Stimulated activated CD4-positive, alpha-beta T cell treated with anti-CD3 and anti-CD28 coated beads, Interleukin-15, amount 100 ng/mL, for 1 hour (primary cell): ENCODE measurements at places on chromosomes 3 and 15.

GRCh38 chr15:78977591-78978347 lies 32.9 kb upstream of the CTSH start:
- no peak for DNase-seq

- DNase-seq, result no peak
Measured at GRCh38 chr3:101999177-101999779, 150.0 kb downstream of the NFKBIZ start.

DNA sequence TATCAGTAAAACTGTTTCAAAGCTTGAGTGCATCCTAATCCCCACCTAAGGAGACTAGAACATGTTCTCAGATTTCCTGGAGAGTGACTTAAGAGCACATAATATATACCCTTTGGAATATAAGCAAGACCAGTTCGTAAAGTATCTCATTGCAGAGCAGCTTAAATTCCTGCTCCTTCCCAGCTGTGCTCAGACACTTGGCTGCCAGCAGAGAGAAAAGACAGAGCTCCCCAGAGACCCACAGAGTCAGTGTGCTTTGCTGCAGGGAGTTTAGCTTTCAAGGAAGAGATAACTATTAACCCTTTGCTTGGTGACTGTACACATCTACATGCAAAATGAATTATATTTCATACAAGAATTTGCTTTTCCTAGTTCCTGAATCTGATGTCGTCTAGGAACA lies 338.1 kb upstream of the ARHGEF26 start:
- DNase-seq, result no peak

DNA sequence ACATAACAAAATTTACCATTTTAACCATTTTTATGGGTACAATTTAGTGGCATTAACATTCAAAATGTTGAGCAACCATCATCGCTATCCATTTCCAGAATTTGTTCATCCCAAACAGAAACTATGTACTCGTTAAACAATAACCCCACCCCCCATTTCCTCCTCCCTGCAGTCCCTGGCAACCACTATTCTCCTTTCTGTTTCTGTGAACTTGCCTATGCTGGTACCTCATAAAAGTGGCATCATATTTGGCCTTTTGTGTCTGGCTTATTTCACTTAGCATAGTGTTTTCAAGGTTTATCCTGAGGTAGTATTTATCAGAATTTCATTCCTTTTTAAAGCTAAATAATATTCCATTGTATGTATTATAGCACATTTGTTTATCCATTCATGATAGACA lies 32.4 kb downstream of the C3orf80 start:
- DNase-seq, result no peak

DNA sequence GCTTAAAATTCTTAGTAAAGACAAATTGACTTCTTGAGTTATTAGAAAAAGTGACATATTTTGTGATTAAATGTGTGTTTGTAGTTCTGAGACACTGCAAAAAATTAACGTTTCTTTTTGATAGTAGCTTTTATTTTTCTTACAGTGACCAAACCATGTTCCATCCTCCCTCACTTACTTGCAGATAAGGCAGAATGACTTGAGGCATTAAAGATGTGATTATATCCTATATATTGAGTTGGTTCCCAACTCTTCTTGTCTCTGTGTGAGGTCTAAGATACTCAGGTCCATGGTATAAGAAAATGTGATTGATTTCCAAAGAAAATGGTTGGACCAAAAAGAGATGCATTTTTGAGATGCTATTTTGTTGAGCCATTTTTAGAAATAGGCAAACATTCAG lies 238.3 kb upstream of the NR2F2 start:
- DNase-seq, result no peak

DNA sequence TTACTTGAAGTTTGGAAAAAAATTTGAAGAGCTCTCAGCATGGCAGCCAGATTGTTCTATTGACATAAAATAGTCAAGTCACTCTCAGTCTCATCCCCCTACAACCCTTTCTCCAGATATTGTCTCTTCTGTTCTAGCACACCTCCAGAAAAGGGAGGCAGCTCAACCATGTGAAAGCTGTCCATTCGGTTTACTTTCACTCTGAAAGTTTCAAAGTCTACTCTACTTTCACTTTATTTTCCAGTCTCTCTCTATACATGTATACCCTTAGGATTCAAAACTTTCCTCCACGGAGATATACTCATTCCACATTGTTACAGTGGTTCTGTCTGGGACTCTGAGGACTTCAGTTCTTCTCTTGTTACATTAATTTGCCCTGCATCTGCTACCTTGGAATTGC lies 111.0 kb upstream of the STAC start:
- no peak for DNase-seq

DNA sequence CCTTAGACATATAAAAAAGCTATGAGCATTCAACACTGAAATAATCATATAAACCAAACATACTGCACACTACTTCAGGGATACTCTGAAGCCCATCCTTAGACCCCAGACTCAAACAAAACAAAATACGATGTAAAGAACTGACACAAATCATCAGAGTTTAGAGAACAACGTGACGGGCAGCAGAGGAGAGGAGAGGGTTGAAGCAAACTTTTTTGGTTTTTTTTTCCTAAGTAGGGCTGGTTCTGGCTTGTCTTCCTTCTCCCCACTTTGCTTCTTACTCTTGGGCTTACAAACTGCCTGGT lies 34.7 kb downstream of the GAP43 start:
- no peak for DNase-seq
